Choroid plexus epithelial cell (primary cell): ENCODE measurements at places on chromosomes 4 and X.

- no peak for DNase-seq
Observed at GRCh38 chrX:70444946-70445656, 466 bp downstream of the DLG3 start.

DNA sequence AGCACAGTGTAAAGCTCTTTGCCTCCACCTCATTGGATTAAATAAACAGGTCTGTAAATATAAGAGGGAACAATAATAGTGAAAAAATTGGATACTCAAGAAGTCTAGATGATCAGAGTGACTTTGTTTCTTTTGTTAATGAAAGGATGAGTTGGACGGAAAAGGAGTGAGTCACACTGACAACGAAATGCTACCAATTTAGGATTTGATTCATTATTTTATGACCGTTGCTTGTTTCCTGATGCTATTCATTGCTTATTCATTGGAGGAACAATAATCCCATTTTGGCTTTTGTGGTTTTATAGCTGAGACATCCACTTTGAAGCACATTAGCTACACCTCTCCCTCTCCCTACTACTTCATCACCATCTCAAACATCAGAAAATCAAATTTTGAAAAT lies 74.4 kb upstream of the DYNLT3 start:
- peak; percentile 26 for DNase-seq

- DNase-seq, result no peak
Observed at GRCh38 chr4:163892417-163892816, 397.9 kb downstream of the TMA16 start.

GRCh38 chr4:5722328-5722727 lies 11.3 kb downstream of the EVC start:
- no peak for DNase-seq

GRCh38 chr4:87118826-87119225 lies 101.6 kb downstream of the KLHL8 start:
- peak; percentile 92 for DNase-seq
